LoVo (cell line): ENCODE measurements at places on chromosomes 7 and 10.

DNA sequence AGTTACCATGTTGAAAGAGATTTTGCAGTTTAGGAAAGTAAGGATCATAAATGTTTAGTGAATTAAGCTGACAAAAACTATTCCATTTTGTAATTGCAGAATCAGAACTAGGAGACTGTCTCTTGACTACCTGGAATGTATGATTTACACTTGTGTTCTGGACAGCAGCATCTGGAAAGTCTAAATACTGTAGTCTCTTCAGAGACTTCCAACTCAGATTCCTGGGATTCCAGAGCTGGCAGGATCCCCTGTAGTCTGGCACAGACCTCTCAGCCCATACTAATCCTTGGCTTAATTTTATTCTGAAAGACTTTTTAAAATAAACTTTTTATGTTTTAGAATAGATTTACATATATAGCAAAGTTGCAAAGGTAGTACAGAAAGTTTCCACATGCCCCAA, 452.7 kb downstream of the DPP6 start:
- DNase-seq: no peak

- no peak for DNase-seq
Measured at GRCh38 chr7:91633013-91633441, 247.5 kb downstream of the MTERF1 start.

DNA sequence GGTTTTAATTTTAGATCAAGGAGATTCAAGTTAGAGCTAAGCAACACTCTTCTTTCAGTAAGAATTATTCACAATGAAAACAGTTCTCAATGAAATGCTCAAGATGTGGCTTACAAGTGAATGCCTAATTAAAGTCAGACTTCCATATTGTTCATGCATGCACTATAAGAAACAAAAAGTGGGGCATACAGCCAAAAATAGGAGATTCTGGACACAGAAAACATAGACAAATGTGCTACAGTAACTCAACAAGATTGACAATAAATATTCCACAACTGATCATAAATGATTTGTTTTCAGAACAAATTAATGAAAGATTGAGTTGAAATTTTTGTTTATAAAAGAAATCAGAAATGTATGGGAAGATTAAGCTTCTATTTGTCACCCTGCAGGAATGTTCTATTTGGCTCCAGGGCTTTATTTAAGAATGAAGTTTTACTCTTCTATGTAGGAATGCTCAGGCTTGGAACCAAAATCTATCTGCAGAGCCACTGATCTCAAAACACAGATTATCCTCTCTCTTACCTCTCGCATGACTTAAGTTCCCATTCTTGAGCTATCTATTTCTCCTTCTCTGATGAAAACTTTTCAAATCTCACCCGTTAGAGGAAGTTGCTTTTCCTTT, 89.0 kb upstream of the PIP4K2A start:
- no peak for DNase-seq

DNA sequence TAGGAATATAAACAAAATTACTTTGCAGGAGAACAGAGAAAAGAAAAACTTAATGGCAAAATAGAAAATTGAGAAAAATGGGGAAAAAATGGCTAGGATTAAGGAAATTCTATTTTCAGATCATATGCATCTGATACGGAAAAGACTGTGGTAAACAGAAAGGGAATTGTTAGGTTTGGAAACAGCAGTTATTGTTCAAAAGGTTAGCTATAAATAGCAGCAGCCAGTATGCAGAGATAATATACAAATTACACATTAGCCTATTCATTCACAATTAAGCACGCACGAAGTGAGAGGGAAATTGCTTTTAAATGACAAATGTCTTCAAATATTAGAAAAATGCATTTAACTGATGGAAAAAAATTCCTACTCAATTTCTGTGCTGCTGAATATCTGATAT, 224.1 kb upstream of the FAM3C start:
- DNase-seq: no peak

DNA sequence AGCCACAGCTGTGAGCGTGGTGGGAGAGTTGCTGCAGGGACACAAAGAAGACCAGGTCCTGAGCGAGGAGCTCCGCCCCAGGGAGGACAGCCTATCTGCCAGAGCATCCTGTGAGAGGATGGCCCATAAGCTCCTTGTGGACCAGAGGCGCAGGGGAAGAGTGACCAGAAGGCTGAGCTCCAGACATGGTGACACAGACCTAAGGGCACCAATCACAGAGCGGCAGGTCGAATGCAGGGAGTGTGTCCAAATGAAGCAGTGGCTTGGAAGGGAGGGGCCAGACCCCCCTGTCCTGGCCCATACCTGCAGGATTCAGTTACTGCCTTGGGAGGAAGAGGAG, 135.8 kb upstream of the TMEM72 start:
- DNase-seq: no peak

GRCh38 chr7:64618785-64619456, 47.0 kb upstream of the ZNF107 start:
- DNase-seq: peak; percentile 67

- DNase-seq: no peak
Measured at GRCh38 chr10:15745751-15746150, 26.0 kb upstream of the ITGA8 start.

DNA sequence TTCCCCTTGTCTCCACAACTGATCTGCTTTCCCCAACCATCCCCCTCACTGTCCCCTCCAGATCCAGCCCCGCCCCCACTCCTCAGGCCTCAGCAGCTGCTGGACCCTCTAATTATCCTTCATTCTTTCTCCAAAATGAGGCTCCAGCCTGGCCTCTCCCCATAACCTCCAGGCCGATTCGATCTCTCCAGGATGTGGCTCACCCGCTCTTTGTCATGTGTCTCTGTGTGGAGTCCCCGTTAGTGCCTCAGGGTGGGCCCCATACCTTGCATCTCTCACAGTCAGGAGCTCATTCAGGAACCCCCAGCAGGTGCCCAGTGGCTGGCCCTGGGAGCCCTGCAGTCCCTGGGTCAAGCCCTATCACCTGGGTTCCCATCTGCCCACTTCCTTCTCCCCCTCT, 1.3 kb downstream of the PILRA start:
- no peak for DNase-seq

- no peak for DNase-seq
Measured at GRCh38 chr10:125054669-125055268, 105.6 kb downstream of the CTBP2 start.

- peak; percentile 49 for DNase-seq
Measured at GRCh38 chr7:76338298-76339084, 20.3 kb downstream of the YWHAG start.

- DNase-seq: no peak
Measured at GRCh38 chr7:158449942-158450341, 137.7 kb downstream of the PTPRN2 start.

DNA sequence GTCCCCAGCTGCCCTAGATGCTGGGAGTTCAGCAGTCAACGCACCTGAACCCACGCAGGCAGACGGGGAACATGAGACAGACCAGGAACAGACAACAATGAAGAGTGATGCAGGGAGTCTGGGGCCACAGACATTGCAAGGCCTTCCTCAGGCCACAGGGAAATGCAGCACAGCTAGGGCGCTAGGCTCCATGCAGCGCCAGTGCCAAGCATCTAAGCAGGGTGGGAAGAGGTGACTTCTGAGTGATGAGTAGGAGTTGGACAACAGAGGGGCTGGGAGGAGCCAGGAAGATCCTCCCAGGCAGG, 7.7 kb upstream of the RET start:
- DNase-seq: no peak

- DNase-seq: no peak
Measured at GRCh38 chr10:6977398-6978186, 397.5 kb upstream of the PRKCQ start.

DNA sequence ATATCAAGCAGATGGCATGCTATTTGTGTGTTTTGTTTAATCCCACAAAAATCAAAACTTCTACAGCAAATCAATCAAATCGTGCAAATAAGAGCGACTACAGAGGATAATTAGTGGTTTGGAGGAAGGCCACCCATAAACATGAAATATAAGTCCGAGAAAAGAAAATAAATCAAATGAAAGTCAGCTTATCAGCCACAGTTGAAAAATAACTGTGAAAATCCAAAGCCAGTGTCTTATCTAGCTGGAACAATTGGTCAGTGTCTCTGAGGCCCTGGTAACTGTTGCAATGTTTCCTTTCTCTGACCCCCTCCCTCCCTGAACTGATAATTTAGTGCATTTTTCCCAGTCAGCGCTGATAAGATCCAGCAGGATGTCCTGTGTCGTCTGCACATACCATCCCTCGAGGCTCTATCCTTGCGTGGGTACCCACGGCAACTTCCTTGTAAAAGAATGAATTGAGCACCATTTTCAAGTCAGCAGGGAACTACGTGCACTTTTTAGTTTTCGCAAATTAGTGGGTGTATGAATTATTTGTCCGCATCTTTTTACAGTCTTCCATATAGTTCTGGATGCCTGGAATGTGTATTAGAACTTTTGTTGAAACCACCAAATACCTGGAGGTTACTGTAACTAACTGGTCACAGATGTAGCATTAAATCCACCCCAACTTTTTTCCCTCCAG, 10.8 kb upstream of the JCAD start:
- no peak for DNase-seq

GRCh38 chr10:109871476-109871875, 51.8 kb downstream of the XPNPEP1 start:
- DNase-seq: no peak

DNA sequence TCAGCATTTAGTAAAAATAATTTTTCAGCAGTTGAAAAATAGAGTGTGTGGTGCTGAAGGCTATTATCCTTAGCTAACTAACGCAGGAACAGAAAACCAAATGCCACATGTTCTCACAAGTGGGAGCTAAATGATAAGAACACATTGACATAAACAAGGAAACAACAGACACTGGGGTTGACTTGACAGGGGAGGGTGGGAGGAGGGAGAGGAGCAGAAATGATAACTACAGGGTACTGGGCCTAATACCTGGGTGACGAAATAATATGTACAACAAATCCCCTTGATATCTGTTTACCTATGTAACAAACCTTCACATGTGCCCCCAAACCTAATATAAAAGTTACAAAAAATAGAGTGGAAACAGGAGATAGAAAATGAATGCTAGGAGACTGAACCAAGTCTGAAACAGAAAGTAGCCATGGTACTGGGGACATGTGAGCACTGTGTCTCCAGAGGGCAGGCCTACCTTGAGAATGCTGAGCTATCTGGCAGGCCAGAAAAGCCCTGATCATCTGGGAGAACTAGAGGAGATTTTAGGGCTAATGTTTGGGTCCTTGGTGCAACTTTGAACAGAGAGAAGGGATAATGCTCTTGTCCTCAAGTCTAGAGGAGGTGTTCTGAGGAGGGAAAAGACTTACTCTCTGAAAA, 4.7 kb upstream of the EFCAB10 start:
- no peak for DNase-seq

- peak; percentile 46 for DNase-seq
Measured at GRCh38 chr10:112434988-112435619, 11.6 kb downstream of the ZDHHC6 start.

DNA sequence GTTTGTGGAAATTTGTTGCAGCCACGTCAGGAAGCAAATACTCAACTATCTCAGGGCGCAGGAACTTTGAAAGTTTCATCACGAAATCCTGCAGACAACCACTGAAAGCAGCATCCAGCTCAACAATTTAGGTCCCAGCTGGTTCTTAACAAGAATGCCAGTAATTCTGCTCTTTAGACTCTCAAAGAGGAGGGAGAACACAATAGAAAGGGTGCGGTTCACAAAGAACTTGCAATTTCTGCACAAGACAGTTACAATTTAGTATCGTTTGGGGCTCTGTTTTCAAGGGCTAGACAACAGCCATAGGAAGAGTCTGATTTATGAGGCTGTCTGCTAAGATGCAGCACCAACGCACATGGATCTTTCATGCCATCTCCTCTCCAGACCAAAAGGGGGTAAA, 223.1 kb downstream of the FGFR2 start:
- no peak for DNase-seq

DNA sequence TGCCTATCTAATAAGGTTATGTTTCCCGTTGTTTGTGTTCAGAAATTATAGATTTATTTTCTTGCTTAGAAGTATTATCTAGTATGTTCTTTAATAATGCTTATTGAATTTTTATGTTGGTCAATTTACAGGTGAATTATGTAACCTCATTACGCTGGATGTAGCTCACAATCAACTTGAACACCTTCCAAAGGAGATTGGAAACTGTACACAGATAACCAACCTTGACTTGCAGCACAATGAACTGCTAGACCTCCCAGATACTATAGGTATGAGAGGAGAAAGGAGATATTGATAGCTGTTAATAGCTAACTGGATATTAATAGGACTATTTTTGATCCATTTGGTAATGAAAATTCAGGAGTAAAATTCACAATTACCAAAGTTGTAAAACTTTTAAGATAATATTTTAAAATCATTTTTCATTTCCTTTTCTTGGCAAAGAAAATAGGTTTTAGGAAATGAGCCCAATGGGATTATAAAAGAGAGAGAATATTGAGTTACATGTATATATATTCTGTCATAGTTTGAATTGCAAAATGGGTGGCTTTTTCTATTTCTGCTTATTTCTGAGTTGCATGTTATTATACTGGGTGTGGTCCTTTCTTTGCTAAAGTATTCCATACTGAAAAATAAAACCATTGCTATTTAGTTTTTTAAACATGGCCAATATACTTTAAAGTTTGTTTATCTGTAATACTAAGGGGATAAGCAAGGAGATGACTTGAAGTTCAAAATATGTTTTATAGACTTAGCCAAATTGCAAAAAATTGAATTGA, 66.3 kb downstream of the SHOC2 start:
- DNase-seq: no peak

GRCh38 chr10:126463286-126463685, 75.0 kb upstream of the ADAM12 start:
- DNase-seq: no peak

DNA sequence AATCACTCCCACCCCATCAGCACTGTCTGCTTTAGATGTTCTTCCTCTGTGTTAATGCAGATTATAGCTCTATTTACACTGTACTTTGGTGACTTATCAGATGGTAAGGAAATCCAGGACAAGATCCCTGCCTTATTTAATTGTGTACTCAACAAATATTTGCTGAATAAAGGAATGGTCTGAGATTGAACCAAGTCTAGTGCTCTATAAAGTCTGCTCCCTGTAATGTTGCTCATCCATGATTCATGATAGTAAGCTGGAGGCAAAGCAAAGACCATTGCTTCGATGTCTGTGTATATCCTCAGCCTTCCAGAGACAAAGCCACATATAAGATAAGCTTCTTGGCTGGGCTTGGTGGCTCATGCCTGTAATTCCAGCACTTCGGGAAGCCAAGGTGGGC, 33.5 kb downstream of the PLCE1 start:
- peak; percentile 47 for DNase-seq

GRCh38 chr7:57308631-57309408, 141.2 kb upstream of the ZNF716 start:
- no peak for DNase-seq

GRCh38 chr10:91537614-91538383, 95.1 kb downstream of the PPP1R3C start:
- no peak for DNase-seq

- DNase-seq: no peak
Measured at GRCh38 chr10:10256860-10257259, 760.8 kb upstream of the CELF2 start.

- no peak for DNase-seq
Measured at GRCh38 chr10:95831076-95831475, 75.1 kb downstream of the ENTPD1 start.

GRCh38 chr10:124039483-124040013, 53.9 kb downstream of the CHST15 start:
- DNase-seq: no peak

GRCh38 chr7:2717293-2718261, 29.6 kb downstream of the AMZ1 start:
- DNase-seq: no peak
